ENCODE measurements at places on chromosomes 11 and 22.

GRCh38 chr11:65903068-65903481, 2.9 kb upstream of the FOSL1 start:
- peak; percentile 91 for DNase-seq

DNA sequence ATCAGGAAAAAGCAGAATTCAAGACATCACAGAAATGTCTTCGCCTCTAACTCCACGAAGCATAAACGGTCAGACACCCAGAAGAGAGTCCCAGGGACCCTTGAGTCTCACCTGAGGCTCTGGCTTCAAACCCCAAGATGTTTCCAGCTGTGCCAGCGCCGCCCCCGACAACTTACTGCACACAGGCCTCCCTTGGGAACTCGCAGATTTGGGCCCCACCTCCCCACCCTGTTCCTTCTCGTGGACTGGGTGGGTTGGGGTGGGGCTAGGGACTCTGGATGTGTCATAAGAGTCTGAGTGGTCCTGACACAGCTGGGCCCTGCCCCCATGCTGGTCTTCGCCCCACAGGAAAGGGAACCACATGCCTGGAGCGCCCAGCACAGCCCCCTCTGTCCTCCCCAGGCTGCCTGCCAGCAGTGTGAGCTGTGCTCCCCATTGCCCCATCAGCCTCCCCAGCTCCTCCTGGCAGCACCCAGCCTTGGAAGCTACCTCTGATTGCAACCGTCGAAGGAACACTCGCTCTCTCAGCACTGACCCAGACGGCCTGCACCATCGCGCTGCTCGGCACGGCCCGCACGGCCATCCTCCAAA, 147.5 kb downstream of the CRYBB2 start:
- peak; percentile 6 for DNase-seq

GRCh38 chr22:22866381-22867111, 21.1 kb upstream of the IGLL5 start:
- no peak for DNase-seq

DNA sequence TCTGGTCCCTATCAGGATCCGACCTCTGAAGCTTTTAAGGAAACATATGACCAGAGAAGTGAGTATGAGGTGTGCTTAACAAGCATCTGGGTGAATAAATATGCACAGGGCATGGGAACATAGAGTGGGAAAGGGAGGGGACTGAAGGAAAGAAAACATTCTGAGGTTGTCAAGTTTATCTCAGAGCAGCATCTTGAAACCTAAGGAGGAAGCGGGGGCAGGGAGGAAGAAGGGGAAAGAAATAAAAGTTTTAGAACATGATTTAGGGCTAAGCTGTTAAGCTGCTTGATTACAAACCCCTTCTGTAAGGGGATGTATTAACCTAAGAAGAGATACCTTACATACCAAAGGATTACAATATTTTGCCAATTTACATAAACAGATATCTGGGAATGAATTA, 24.0 kb upstream of the SC5D start:
- no peak for DNase-seq

GRCh38 chr22:35883031-35883620, 145.5 kb downstream of the RBFOX2 start:
- peak; percentile 63 for DNase-seq

DNA sequence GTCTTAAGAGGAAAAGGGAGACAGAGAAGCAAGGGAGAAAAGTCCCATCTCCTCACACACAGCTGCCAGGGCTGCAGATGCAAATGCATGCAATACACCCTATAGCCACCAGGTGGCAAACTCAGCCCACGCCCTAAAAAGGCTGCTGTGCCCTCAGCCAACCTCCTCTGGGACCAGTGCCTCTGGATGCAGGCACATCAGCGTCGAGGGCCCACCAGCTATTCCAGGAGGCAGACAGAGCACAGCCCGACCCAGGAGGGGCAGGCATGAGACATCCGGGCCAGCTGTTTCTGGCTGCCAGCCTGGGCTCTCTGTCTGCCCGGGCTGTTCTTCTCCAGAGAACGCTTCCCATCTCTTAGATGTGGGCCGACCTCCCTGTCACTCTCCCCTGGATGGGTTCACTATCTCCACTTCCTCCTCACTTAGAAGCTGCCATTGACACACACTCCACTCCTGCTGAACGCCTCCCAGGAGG, 39.7 kb downstream of the TPBGL start:
- DNase-seq: peak; percentile 59

- DNase-seq: no peak
Measured at GRCh38 chr11:8801121-8801520, 109.9 kb upstream of the AKIP1 start.

DNA sequence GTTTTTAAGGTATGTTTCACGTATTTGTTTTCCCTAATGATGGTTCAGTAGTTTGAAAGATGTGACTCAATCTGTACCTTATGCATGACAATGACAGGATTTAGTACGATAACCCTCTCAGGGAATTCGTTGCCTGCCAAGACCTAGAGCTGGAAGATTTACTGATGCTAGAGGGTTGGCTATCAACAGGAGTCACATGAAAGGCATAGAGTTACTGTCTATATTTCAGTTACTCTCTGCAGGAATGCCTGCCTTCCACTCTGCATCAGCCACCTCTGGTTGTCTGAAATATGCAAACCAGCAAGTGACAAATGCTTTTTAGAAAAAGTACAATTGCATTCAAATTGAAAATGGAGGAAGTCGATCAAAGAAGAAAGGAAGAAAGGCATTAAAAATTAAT, 276.3 kb upstream of the RAG2 start:
- no peak for DNase-seq

- DNase-seq: peak; percentile 36
Measured at GRCh38 chr11:118881228-118881627, 2.5 kb upstream of the CXCR5 start.

- DNase-seq: no peak
Measured at GRCh38 chr11:25066706-25067105, 569.9 kb downstream of the LUZP2 start.

- no peak for DNase-seq
Measured at GRCh38 chr22:44543781-44544477, 45.9 kb upstream of the RTL6 start.

- no peak for DNase-seq
Measured at GRCh38 chr11:134583397-134583990, 171.5 kb upstream of the B3GAT1 start.

- DNase-seq: peak; percentile 33
Measured at GRCh38 chr11:13717331-13717730, 48.9 kb downstream of the FAR1 start.

DNA sequence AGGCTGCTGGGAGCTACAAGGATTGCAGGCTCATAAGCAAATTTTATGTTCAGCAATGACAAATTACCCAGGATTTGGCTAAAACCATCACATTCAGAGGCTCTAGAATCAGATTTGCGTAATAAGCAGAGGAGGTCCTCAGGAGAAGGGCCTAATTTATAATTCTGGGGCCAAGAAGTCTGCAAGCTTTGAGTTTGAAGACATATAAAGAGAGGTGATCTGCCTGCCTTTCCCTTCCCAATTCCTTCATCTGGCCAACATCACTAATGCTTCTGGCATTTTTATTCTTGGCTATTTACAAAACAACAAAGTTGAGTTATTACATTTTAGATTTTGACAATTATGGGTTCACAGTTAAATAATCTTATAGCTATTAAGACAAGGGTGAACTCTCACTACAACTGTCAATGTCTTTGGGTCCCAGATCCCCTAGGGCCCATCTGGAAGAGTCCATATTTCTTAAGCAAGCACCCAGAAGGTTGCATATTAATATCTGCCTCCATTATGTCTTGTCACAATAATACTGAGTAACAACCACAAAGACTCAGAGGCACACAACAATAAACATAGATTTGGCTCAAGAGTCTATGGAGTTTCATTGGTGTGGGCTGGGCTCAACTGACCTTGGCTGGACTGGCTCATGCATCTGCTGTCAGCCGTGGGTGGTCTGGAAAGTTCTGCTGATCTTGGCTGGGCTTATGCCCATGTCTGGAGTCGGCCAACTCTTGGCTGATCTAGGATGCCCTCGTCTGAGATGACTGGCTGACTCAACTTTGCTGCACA, 67.2 kb upstream of the CD82 start:
- DNase-seq: no peak

GRCh38 chr11:109384873-109385272, 37.1 kb upstream of the C11orf87 start:
- no peak for DNase-seq

DNA sequence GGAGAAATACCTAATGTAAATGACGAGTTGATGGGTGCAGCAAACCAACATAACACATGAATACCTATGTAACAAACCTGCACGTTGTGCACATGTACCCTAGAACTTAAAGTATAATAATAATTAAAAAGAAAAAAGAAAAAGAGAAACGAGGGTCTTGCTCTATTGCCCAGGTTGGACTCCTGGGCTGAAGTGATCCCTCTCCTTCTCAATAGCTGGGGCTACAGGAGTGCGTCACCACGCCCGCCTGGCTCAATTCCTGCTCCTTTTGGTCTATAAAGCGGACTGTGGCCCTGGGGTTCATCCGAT, 521 bp upstream of the PTS start:
- no peak for DNase-seq

- DNase-seq: peak; percentile 17
Measured at GRCh38 chr11:131186629-131187101, 183.8 kb upstream of the NTM start.

DNA sequence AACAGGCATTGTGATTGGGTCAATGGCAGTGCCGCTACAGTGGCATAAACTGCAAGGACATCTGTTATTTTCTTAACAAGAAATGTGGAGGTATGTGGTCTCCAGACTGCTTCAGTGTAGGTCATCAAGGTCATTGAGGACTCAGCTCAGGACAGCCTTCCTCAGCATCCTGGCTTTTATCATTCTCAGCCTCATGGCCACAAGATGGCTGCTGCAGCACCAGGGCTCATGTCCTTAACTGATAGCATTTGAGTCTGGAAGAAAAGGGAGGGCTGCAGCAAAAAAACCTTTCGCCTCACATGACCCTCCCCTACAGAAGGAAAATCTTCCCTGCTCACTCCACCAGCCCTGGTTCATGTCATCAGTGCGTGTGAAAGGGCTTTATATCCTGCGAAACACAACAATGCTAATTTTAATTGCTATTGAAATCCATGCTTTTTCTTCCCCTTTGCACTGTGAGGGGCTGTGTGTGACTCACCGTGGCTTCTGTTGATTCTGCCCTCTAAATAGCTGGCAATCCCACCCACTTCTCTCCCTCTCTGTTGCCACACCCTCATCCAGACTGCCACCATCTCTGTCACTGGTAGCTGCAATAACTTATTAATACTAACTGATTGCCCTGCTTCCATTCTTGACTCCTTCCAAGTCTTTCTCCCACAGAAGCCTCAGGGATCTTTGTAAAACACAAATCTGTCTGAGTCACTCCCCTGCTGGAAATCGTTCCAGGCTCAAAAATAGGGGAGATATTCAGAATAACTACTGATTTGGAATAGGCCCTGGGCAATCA, 43.8 kb downstream of the CHRDL2 start:
- peak; percentile 31 for DNase-seq

DNA sequence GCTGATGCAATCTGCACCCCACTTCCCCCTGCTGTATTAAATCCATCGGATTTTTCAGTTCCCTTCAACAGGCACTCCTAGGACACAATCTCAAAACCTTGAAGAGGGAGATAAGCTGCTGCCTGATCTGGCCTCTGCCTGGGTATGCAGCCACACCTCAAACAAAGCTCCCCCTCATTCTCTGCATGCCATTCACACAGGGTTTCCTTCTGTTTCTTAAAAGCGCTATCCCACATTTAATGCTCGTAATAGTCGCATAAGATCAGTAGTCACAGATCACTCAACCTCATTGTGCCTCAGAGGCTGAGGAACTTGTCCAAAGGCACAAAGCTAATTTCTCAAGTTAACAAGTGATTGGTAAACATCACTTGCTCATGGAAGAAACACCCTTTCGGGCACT, 34.0 kb downstream of the UQCR10 start:
- no peak for DNase-seq

DNA sequence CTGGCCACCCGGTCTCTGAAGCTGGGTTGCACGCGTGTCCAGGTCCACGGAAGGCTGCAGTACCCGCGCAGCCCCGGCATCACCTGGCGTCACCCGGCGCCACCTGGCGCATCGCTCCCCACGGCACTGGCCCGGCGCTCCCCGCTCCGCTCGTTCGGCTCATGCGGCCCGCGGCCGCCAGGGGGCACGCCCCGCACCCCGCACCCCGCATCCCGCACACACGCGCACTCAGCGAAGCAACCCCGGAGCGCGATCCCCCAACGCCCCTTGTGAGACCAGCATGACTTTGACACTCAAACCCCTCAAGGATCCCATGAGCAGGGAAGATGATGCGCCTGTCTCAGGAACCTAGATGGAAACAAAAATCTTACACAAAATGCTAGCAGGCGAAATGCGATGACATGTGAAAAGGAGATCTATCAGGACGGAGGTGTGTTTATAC, 11.9 kb downstream of the B3GNT6 start:
- no peak for DNase-seq

DNA sequence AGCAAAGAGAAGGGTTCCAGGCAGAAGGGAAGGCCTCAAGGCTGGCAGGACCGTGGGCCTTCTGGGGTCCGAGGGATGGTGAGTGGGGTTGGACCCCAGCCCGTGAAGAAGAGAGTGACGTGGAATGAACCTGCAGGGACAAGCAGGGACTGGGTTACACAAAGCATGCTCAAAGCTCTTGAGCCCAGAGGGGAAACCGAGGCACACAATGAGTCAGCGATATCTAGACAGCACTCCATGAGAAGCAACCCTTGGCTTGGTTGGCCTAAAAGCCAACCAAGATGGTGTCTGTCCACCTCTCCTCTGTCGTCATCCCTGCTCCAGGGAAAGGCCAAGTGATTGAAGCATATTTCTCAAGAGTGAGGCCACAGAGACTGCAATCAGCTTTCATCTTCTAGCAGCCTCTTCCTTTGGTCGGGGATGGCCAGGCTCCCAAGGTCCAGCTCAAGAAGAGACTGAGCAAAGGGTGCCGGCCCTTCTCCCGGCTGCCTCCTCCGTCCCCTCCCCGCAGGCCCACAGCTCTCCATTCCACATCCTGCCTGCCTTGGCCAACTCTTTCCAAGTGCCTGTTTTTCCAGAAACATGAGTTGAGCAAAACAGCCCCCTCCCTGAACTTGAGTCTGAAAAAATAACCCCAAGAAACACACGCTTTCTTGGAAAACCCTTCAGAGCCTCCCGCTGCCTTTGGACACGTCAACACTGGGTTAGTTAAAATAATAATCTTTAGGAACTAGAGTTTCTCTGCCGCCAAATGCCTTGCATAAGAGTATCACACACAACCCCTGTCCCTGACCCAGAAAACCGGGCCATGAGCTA, 556.6 kb downstream of the MIAT start:
- peak; percentile 77 for DNase-seq

DNA sequence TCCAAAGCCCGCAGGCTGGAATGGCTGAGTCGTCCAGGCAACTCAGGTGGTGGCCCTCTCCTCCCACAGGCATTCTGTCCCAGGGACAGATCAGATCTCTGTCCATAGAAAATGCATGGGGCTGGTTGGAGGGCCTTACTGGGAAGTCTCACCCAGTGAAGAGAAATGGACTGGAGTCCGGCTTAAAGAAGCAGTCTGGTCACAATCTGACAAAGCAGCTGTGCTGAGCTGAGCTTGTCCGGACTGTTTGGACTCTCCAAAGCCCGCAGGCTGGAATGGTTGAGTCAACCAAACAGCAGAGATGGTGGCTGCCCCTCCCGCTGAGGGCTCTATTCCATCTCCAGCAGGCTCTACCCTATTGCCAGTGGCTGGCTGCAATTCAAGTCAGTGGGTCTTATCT, 14.4 kb upstream of the DEPDC7 start:
- no peak for DNase-seq

Data from fibroblast of skin of abdomen (primary cell).